ENCODE measurements at places on chromosomes 6 and 20.

DNA sequence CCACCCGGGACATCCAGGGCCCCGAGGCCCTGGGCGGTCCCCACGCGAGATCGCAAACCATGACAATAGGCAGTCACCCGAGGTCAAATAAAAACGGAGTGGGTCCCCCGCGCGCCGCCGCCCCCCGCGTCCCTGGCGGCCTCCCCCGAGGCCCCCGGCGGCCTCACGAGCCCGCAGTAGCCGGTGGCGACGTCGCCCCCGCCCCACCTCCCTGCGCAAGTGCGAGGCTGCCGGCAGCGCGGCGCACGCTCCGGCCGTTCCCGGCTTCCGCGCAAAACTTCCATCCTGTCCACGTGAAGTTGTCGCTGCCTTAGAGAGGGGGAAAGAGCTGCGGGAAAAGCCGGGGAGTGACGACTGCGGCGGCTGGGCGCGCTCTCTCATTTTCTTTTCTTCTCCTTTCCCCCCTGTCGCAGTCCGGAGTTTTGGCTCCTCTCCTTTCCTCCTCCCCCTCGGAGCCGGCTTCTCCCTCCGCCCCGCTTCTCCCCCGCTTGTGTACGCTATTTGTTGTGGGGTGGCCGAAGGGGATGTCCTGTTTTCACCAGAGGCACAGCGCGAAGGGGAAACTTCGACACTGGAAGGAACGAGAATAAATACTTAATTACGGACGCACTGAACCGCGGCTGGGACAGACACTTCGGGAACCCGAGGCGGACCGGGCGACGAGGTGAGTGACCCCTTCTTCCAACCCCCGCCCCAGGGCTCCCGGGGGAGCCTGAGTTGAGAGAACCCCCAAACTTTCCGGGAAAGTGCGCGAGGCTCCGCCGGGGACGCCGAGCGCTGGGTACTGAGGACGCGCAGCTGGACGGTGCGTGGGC is at the start of gene EYA4:
Gene EYA4, plus strand, starts transcription at position 272 of the 815 bp plus-strand sequence. CDS start 33,424 bp downstream, outside the sequence.
- DNase-seq, result no peak

- peak; percentile 4 for DNase-seq
Observed at GRCh38 chr6:129567374-129567773, 142.6 kb downstream of the ARHGAP18 start.

- DNase-seq, result no peak
Observed at GRCh38 chr6:5361396-5361795, 100.1 kb downstream of the FARS2 start.

DNA sequence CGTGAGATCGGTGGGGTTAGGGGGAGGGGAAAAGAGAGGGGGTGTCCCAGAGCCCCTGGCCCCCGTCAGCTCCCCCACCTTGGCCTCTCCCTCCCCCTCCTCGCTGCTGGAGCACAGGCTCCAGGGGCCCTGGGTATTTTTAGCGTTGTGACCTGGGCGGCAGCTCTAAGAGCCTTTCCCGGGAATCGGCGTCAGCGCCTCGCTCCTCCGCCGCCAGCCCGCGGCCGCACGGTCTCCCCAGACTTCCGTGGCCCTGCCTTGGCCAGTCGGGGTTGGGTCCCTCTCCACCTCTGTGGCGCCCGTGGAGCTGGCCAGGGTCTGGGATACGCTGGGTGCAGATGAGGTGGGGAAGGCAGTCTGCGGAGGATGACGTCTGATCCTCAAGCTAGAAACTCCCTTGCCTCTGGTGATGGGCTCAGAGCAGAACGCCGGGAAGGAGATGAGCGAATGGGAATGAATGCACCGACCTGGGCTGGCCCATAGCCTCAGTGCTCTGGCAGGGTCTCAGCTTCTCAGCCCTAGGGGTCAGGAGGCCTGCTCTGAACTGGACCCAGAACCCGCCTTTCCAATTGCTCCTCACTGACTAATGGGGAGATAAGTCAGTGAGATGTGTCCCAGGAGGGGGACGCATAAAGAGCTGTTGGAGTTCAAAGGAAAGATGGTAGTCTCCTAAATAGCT is 883 bp upstream of the DBNDD2 start:
- no peak for DNase-seq

DNA sequence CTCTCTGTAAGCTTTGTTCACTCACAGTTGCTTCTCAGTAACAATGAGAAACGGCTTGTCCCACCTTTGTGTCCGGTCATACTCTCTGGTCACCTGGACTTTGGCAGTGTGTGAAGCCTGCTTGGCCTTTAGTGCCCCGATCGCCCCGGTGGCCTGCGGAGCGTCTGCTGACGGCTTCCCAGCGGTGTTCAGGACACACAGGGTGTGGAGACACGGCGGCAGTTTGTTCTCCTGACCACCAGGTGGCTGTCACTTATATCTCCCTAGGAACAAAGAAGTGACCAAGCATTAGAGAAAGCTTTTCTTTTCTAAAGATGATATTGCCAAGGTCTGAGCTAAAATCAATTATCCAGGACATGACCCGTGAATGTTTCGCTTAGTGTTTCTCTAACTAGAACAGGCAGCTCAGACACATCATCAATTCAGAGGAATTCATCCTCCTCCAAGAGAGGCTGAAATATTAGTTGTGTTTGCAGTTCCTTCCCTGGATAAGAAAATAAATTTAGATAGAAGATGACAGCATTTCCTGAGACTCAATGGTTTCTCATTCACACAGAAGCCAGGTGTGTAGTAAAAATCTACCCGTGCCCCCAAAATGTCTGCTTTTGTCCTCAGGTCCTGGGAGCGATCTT is 167.4 kb upstream of the THBS2 start:
- DNase-seq, result no peak
